ENCODE measurements at places on chromosomes 4 and X. TPM values are rescaled to one million over a fixed set of nuclear protein-coding genes. Genes with fewer than 3 reads are reported as not detected.
A peak's percentile ranks its signal among the peaks of the same experiment; 100 is the strongest.

DNA sequence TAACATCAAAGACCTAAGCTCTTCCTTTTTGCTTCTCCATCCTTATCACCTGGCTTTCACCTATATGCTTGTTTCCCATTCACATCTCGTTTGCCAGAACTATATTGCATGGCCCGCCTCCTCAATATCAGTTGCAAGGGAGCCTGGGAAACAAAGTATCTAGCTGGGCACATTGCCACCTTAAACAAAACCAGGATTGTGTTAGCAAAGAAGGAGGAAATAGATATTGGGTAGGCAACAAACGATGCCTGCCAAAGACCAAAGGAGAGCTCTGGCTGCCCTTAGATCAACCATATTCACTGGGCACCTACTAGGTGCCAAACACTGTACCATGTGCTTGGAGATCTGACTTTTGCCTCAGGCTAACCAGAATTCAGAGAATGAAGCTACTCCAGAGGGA lies 107.5 kb downstream of the GRIA3 start:
- DNase-seq, result no peak

GRCh38 chrX:105869701-105870100 lies 47.4 kb downstream of the NRK start:
- DNase-seq, result no peak

- DNase-seq, result peak; percentile 11
Measured at GRCh38 chr4:37827030-37827685, 672 bp downstream of the PGM2 start.

DNA sequence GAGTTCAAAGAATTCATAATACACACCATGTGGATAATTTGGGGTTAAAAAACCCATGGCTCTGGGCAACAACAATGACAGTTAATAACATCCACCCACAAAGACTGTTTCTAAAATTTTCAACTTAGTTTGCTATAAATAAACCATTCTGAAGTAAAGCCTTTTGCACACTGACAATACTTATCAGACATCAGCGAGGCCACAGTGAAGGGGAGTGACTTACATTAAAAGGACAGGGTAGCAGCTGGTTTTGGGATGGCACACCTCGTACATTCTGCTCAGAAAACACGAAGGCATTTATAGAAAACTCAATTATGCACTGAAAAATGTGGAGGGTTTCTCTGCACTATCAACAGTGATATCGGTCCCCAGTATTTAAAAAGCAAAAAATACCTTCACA lies 4.9 kb upstream of the ASB11 start:
- no peak for DNase-seq

DNA sequence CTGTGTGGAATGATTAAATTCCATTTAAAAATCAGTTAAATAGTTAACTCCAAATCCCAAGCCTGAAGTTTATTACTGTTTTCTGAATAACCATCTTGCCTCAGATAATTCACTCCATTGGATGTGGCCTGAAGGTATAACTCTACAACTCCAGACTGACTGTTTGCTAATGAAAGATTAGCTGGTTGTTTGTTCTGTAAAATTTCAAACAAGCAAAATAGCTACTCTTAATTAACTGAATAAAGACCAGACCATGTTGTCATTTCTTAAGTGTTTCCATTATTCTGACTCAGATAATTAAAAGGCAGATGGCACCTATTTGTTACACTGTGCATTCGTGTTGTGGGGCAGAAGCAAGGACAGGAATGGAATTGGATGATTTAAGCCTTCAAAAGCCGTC lies 78.5 kb upstream of the DDIT4L start:
- DNase-seq, result no peak

GRCh38 chr4:70901607-70901983 lies 574 bp upstream of the MOB1B start:
- DNase-seq, result no peak

GRCh38 chr4:23134331-23134730 lies 441.6 kb downstream of the GBA3 start:
- no peak for DNase-seq

DNA sequence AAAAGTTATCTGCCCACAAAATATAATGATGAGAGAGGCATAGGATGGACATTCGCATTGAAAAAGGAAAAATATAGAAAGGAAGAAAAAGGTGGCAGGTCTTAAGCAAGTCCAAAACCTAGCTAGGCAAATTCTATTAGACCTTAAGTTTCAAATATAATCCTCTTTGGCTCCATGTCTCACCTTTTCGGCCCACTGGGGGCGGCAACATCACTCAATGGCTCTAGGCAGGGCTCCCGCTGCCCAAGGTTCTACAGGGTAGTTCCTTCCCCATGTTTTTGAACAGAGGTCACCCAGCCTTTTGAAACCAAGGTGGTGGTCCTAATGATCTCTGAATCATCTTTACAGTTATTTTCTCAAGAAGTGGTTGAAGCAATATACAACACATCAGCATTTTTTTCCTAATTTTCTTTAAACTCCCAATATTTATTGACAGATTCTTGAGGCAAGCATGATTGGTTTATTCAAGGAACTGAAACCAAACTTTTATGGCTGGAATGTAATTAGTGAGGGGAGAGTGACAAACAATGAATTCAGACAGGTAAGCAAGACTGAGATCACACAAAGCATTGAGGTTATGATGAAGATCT lies 309.4 kb downstream of the ANTXR2 start:
- no peak for DNase-seq

- DNase-seq, result no peak
Measured at GRCh38 chr4:168021666-168022065, 70.7 kb upstream of the ANXA10 start.

GRCh38 chr4:24967346-24967745 lies 54.5 kb upstream of the CCDC149 start:
- DNase-seq, result no peak

DNA sequence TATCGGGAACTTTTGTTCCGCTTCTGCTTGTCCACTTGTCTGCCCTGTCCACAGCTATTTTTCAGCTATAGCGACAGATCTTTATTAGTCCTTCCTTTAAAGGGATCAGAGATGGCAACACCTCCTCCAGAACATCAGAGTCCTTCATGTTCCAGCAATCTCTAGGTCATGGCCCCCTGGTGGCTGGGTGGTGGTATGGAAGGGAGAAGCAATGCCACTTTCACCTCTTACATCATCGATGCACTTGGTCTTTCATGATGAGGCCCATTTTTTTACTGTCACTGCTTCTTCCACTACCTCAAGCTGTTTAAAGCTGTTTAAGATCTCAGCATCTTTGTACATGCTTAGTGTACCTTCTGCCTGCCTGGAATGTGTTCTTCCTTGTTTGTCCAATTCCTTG lies 106.7 kb downstream of the ARHGAP6 start:
- no peak for DNase-seq

DNA sequence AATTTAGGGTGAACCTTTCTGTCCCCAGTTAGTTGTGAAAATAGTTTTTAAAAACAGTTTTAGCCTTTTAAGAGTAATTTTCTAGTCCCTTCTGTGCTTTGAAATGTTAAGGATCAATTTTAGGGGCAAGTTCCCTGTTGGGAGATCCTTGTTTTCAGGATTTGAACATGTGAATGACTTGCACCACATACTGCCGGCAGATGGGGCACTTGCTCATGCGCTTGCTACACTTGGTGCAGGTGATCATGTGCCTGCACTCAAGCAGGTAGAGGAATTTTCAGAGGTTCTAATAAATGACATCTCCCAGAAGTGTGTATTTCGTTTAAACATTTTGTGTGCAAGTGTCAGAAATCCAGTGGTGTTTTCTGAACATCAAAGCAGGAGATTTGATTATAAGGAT lies 195.9 kb downstream of the CHM start:
- no peak for DNase-seq

DNA sequence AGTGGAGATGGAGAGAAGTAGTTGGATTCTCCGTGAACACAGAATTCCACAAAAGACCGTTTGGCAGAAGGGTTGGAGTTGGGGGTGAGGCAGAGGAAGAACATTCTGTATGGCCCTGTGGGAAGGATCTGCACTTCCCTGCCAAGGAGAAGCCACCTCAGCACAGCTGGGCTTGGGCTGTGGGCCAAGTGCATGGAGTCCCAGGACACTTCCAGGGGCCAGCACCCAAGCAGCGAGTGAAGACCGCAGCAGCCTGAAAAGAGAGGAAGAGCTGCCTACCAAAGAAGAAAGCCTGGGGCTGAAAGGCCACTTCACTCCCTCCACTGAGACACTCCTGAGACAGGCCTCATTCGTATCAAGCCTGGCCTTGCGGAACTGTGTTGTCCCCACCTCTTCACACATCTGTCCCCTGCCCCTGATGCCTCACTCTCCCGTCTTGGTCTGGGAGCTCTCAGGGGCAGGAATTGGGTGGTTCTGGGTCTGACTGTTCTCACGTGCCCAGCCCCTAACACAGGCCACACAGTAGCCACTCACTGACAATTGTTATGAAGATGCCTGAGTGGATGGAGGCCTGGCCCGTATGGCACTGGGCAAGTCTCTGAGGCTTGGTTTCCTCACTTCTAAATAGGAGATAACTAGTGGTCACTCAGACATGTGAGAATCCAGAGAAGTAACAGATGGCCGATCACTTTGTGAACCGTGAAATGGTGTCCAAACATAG lies 3.3 kb upstream of the AWAT2 start:
- no peak for DNase-seq

DNA sequence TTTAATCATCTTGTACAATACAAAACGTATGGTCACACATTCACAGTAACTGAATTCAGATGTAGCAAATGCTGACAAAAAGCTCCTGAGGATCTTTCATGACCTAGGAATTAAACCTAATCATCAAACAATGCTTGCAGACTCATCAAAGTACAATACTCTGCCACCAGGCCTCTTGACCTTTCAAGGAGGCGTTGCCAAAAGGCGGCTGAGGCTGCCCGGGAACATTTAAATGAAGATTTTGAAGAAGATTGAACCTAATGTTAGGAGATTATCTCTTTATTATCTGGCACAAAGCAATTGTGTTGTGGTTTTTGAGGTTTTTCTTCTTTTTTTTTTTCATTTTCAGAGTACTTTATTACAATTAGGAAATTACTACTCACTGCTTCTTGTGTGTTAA lies 340.5 kb downstream of the GALNTL6 start:
- DNase-seq, result no peak

DNA sequence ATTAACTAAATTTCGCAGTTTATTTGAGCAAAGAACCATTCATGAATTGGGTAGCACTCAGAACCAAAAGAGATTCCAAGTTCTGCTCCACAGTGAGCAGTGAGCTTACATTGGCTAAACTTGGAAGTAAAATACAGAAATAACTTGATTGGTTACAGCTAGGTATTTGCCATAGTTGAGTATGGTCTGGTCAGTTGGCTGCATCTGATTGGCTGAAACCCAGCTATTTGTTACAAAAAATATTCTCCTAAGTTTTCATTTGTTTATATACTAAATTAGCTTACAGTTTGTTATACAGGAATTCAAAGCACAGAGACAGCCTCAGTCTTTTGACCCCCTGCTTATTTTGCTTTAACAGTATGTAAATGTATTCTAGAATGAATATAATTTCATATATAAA lies 215.1 kb downstream of the RELL1 start:
- DNase-seq, result no peak

- DNase-seq, result no peak
Measured at GRCh38 chrX:114061226-114061625, 522.7 kb upstream of the HTR2C start.

DNA sequence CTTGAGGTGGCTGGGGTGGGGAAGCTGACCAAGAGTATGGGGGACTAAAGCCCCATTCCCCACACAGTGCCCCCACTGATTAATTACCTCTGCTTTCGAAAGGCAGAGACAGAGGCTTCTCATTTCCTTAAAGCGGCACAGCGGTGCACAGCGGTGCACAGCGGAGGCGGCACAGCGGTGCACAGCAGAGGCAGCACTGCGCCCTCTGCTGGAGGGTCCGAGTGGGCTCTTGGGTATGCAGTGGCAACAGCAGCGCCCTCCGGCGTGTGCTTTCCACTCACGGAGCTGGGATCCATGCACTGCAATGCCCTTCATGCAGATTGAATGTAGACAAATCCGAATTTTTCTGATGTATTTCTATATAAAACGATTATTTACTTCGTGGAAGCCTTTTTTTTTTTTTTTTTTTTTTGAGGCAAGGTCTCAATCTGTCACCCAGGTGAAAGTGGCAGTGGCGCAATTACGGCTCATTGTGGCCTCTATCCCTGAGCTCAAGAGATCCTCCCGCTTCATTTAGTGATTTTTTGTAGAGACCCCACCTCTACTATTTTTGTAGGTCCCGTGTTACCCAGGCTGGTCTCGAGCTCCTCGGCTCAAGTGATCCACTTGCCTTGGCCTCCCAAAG lies 19.7 kb upstream of the PRPS2 start:
- no peak for DNase-seq

DNA sequence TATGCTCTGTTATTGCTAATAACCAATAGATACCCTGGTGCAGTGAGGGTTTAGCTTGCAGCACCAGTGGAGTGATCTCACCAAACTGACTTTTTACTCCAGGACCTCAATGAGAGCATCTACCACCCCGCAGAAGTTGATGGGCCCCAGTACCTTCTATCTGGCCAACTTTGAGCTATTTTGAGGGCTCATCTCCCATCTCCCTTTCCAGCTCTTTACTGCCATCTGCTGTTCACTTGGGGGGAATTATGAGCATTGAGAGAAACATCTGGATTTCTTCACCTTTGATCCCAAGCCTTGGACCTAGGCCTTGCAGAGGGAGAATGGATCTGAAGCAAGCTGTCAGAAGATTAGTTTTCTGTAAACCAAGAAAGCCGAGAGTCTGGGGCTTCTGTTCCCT lies 143.6 kb downstream of the TMEM164 start:
- DNase-seq, result no peak

The FAM9C gene
- polyA plus RNA-seq, result 0.32 TPM

The UGT2B15 gene
- not detected for polyA plus RNA-seq

The PALLD gene
- polyA plus RNA-seq, result 169 TPM

The TEX13B gene
- polyA plus RNA-seq, result not detected

The SHROOM2 gene
- polyA plus RNA-seq, result 21.7 TPM

The WNK3 gene
- polyA plus RNA-seq, result 5.4 TPM

All from left renal pelvis (tissue), 4 donors.